Lower leg skin (tissue), 4 donors: ENCODE measurements at places on chromosomes 6 and 20. TPM values are rescaled to one million over a fixed set of nuclear protein-coding genes. Genes with fewer than 3 reads are reported as not detected.

RBBP8NL gene
- total RNA-seq = 8.2 TPM

SLC22A7 gene
- total RNA-seq = not detected

PGC gene
- total RNA-seq = not detected

FAM110A gene
- total RNA-seq = 66.3 TPM

KIAA1755 gene
- total RNA-seq = not detected

C20orf144 gene
- not detected for total RNA-seq
